ENCODE measurements at places on chromosomes 3 and 15.
A peak's percentile ranks its signal among the peaks of the same experiment; 100 is the strongest.

DNA sequence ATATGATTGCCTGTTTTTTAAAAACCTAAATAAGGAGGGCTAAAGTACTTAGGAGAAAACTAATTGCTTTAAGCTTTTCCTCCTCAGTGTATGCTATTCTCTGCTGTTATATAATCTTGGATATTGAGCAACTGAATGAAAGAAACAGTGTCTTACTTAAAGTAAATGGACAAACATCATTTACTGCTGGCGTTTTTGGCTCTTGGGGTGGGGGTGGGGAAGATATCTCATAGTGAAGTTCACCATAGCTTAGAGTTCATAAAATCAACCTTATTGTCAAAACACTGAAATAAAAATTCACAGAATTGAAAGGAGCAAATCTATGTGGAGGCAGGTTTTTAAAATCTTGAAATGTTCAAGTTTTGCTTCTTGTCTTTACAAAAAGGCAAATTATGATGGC lies 256.4 kb upstream of the SOX2 start:
- no peak for DNase-seq

GRCh38 chr3:116809208-116809607 lies 99.6 kb downstream of the TUSC7 start:
- DNase-seq, result no peak

- no peak for DNase-seq
These were observed 72.0 kb upstream of the RASGRP1 start for GRCh38 chr15:38636597-38636996.

- no peak for DNase-seq
These were observed 60.8 kb downstream of the RGMA start for GRCh38 chr15:93028111-93028631.

DNA sequence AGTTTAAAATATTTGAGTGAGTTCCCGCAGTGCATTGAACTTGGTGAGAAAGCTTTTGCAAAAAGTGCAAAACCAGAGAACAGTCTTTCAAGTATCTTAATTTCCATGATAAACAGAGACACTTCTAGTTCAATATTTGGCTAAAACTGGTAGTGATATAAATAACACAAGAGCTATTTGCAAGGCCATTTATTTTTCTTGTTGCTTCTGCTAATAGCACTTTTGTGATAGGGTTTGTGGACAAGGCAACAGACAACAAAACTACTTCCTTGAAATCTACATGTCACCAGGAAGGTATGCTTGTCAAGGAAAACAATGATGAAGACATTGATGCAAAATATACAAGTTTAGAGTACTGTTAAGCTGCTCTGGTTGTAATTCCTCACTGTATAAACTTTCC lies 1225.1 kb downstream of the OTOL1 start:
- DNase-seq, result no peak

DNA sequence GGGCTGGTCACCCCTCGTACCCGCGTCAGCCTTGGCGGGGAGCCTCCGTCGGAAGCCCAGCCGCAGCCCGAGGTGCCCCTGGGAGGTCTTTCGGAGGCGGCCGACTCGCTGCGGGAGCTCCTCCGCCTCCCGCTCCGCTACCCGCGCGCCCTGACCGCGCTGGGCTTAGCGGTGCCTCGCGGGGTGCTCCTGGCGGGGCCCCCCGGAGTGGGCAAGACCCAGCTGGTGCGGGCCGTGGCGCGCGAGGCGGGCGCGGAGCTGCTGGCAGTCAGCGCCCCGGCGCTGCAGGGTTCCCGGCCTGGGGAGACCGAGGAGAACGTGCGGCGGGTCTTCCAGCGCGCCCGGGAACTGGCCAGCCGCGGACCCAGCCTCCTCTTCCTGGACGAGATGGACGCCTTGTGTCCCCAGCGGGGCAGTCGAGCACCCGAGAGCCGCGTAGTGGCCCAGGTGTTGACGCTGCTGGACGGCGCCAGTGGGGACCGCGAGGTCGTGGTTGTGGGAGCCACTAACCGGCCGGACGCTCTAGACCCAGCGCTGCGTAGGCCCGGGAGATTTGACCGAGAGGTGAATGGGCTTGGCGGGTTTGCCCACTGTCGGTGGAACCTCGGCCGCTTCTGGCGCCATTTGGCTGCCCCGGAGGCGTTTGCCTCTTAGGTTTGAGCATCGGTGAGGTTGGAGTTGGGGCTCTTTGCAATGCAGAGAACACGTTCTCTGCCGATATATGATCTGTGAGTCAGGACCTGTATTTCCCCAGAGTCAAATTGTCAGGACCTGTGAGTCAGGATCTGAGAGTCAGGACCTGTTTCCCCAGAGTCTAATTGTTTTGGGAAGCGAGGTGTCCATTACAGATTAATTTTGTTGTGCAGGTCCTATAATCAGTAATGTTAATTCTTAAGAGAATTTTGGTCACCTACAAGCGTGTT lies 24.9 kb upstream of the GATM start:
- DNase-seq, result peak; percentile 2

DNA sequence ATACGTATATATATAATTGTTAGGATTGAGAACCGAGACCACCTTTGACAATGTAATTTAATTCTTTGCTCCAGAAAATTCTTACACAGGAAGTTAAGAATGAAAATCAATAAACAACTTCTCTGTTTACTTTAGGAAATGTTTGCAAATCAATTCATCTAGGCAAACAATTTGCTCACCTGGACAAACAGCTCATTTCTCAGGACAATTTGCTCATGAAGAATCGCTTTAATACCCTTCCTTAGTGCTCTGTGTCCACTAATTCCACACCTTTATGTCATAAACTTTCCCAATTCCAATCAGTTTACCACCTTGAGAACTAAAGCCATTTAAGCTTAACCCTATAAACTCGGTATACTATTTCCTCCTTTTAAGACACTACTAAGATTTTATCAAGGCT lies 292.2 kb downstream of the BCHE start:
- DNase-seq, result no peak

GRCh38 chr3:66971891-66972551 lies 26.1 kb upstream of the KBTBD8 start:
- peak; percentile 31 for DNase-seq

Data from T follicular helper cell (primary cell).